CD4-positive, CD25-positive, alpha-beta regulatory T cell (primary cell): ENCODE measurements at places on chromosomes 7 and 10.

GRCh38 chr7:55044791-55045190 is 26.0 kb downstream of the EGFR start:
- DNase-seq: no peak

GRCh38 chr7:157355784-157356511 is 19.1 kb downstream of the DNAJB6 start:
- no peak for DNase-seq

GRCh38 chr10:71419002-71419540 is 22.4 kb downstream of the CDH23 start:
- no peak for DNase-seq

- DNase-seq: no peak
Observed at GRCh38 chr7:112162142-112162766, 43.9 kb downstream of the DOCK4 start.

DNA sequence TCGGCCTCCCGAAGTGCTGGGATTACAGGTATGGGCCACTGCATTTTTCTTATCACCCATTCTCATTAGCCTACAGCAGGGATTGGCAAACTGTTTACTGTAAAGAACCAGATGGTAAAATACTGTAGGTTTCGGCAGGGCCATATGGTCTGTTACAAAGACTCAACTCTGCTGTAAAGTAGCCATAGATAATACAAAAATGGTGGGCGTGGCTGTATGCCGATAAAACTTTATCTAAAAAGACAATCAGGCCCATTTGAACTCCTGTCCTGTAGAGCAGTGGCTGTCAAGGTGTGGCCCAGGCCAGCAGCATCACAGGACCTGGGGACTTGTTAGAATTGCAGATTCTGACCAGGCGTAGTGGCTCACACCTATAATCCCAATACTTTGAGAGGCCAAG is 134.3 kb downstream of the CUX1 start:
- no peak for DNase-seq

DNA sequence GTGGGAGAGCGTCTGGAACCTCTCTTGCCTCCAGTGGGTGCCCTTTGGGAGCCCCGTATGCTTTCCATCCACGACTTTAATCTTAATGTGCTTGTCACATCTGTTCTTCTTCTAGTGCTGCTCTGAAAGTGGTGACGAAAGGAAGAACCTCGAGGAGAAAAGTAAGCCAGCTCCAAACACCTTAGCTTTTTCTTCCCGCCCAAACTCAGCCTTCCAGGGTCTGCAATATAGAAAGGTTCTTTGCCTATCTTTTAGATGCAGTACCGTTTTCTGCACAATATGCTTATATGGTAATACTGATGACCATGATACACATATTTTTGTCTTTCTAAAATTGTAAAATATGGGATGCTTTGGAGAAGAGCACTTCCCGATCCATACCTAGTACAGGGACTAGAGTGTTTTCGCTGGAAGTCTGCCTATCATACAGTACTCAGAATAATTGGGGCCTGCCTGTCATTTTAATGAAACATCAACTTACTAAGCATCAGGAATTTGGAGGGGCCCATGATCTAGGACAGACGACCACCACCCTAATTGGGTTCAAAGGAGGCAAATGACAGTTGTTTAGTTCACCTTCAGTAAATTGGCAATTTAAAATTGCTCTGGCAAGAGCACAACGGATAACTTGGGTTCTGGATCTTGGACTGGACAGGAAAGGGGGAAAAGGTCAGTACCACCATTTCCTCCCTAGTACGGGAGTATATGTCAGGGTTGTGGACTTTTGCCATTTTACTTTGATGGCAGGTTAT is 884 bp downstream of the RINT1 start:
- no peak for DNase-seq

- DNase-seq: no peak
Observed at GRCh38 chr7:102044984-102045673, 227.7 kb downstream of the CUX1 start.

- no peak for DNase-seq
Observed at GRCh38 chr10:43029043-43029442, 47.8 kb upstream of the RET start.

DNA sequence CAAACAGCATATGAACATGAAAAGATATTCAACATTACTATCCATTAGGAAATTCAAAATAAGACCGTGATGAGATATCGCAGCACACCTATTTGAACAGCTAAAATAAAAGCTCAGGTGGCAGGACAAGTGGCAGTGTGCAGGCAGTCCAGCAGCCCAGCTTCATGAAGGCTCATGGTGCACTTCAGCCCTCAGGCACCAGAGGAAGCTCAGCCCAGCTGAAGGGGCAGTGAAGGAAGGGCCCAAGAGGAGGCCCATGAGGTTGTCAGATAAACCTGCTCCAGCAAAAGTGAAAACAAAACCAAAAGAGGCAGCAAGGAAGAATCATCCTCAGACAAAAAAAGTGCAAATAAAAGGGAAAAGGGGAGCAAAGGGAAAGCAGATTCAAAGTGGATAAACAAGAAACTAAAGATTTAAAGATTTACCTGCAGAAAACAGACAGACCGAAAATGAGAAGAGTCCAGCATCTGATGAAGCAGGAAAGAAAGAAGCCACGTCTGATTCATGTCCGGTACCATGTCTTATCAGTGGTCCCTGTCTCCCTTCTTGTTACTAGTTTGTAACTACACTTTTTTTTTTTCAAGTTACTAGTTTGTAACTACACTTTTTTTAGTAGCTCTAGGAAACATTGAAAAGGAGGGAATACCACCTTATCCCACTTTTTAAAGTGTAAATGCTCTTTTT is 15.0 kb upstream of the FAM24B start:
- DNase-seq: no peak

GRCh38 chr7:372546-372931 is 82.6 kb downstream of the FOXL3 start:
- DNase-seq: no peak
